CD8-positive, alpha-beta memory T cell (primary cell): ENCODE measurements at places on chromosomes 5 and 9.

- no peak for DNase-seq
Measured at GRCh38 chr5:6720561-6720921, 7.3 kb downstream of the TENT4A start.

GRCh38 chr5:14968796-14969195 is 97.2 kb upstream of the ANKH start:
- DNase-seq = no peak

DNA sequence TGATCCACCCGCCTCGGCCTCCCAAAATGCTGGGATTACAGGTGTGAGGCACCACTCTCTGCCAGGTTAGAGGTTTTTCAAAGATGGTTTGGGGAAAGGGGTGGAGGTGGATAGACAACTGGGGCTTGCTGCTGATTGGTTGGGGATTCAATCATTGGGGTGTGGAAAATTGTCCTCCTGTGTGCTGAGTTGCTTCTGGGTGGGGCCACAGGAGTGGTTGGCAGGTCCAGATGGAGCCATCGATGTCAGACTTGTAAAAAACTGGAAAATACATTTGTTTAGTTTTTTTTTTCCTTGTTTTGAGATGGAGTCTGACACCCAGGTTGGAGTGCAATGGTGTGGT is 61.9 kb upstream of the CLINT1 start:
- DNase-seq = no peak

DNA sequence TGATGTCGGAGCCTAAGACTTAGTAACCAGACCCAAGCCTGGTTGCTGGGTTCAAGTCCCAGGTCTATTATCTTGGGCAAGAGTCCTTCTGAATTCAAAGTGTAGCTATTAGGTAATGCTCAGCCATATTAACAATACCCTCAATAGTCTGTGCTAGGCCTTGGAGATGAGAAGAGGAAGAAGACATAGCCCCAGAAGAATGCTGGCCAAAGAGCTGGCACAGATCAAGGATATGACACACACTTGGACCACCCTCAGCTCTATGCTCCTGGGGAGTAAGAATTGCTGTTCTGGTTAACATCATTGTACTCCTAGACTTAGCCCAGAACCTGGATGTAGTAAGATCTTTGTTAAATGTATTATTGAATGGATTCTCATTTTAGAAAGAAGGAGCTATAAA is 426.7 kb downstream of the CDK5RAP2 start:
- DNase-seq = no peak

DNA sequence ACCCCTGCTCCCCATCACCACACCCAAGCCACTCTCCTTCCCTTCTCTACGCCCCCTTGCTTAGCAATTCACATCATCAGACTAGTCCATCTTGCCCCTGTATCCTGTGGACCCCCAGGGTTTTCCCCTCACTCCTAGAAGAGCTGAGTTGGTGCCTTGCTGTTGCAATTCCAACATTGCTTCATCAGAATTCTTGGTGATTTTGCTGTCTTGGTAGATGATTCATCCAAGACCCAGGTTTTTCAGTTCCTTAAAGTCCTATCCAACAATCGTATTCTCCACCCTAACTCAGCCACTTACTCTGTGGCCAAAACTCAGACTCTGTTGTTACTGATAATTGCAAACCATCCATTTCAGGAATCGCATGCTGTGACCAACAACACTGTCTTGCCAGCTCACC is 21.4 kb upstream of the CCNJL start:
- no peak for DNase-seq

GRCh38 chr9:129626625-129627284 is 792 bp downstream of the NTMT1 start:
- peak; percentile 62 for DNase-seq

DNA sequence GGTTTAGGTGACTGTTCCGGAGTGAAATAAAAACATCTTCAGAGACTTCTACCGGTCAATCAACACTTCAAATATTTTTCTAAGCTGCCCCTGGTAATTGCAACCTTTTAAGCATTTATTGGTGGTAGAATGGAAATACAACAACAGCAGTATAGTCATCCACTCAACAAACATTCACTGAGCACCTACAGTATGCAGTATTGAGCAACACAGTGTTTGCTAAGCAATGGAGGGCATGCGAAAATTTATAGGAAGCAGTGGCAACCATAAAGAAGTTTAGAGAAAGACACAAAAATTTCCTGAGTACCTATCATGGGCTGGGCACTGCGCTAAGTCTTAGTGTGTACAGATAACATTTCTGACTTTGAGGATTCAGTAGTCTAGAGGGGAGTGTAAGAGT is 12.0 kb upstream of the SSBP2 start:
- DNase-seq = no peak

- DNase-seq = no peak
Measured at GRCh38 chr5:138515556-138516245, 27.3 kb downstream of the ETF1 start.

DNA sequence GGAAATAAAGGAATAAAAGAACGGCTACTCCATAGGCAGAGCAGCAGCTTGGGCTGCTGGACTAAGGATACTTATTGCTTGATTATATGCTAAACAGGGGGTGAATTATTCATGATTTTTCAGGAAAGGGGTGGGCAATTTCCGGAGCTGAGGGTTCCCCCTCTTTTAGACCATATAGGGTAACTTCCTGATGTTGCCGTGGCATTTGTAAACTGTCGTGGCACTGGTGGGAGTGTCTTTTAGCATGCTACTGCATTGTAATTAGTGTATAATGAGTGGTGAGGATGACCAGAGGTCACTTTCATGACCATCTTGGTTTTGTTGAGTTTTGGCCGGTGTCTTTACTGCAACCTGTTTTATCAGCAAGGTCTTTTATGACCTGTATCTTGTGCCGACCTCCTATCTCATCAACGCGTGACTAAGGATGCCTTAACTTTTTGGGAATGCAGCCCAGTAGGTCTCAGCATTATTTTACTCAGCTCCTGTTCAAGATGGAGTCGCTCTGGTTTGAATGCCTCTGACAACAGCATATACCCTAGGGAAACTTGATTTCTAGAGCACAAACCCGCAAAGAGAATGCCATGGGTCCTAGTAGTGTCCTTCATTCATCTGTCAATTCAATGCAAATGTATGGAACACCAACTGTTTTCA is 47.8 kb upstream of the PWWP2A start:
- DNase-seq = no peak

- no peak for DNase-seq
Measured at GRCh38 chr9:81879501-81879916, 48.7 kb upstream of the SPATA31D4 start.

DNA sequence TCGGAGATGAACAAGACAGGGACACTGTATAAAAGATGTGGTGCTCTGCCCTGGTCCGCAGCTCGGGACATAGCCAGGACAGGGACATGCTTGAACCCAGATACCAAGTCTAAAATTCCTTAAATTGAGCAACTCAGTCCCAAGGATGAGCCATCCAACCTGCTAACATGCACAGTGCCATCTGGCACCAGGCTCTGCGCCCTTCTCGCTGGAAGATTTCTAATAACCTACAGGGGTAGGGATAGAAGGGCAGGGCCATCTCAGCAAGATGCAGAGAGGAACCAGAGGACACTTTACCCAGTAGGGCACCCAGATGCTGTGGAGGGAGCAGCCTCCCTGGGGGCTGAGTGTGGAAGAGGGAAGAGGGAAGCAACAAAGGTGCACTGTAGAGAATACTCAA is 60.1 kb downstream of the SEMA4D start:
- no peak for DNase-seq

- no peak for DNase-seq
Measured at GRCh38 chr5:169832845-169833244, 147.4 kb downstream of the INSYN2B start.

DNA sequence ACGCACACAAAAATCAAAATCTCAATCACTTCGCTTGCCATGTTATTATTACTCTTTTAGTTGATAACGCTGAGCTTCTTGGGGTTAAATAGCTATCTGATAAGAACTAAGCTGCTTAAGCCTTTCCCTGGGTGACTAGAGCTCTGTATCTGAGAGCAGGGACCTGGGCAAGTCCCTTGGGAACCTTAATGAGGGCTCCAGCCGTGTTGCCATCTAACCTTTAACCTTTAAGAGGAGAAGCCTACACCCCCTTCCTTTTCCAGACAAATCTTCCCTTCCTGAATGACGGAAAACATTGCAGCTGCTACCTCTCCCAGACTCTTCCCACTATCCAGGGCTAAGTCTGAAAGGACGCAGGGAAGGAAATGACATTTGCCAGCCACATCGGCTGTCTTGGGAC is 216.5 kb upstream of the RAI14 start:
- DNase-seq = no peak

DNA sequence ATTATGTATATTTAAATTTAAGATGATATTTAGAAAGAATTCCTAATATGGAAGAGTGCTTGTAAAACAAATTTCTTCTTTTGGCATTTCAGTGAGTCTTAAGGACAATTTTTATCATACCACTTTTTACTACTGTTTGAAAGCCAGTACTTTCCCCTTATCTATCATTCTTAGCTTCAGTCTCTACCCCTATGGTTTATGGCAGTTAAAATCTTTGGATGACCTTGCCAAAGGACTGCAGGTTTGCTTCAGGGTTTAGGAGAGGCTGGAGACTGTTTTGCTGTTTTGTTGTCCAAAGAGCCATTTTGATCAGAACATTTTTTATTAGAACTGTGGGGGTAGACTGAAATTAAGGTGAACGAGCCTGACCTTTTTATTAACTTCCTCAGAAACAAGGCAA is 30.8 kb downstream of the SLC38A9 start:
- DNase-seq = no peak

DNA sequence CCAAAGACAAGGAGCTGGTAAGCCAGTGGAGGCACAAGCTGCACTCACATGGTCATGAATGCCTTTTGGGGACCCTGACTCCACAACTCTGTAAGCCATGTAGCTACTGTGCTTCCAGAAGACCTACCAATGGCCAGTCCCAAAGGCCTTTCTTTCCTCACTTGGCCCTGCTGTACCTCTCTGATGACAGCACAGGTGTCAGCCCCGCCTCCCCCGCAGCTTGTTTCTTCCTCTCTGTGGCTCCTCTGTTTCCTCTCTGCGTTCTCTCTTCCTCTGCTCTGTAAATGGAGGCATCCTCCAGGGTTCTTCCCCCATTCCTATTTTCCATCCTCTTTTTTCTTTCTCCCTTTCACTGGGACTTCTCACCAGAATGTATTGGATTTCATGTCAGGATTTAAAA is 26.7 kb downstream of the SH3TC2 start:
- no peak for DNase-seq

DNA sequence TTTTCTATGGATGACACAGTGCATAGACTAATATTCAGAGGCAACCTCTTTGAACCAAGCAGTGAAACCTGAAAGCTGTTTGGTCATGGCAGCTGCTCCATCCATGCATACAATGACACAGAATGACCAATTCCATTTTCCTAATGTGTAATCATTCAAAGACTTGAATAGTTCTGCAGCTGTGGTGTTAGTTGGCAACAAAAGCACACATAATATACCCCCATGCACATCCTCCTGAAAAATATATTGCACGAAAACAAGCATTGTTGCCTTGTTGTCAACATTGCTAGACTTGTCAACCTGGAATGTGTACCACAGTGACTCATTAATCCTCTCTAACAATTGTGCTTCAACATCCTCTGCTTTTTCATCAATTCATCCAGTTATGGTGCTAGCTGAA is 71.0 kb upstream of the SEMA6A start:
- DNase-seq = no peak

DNA sequence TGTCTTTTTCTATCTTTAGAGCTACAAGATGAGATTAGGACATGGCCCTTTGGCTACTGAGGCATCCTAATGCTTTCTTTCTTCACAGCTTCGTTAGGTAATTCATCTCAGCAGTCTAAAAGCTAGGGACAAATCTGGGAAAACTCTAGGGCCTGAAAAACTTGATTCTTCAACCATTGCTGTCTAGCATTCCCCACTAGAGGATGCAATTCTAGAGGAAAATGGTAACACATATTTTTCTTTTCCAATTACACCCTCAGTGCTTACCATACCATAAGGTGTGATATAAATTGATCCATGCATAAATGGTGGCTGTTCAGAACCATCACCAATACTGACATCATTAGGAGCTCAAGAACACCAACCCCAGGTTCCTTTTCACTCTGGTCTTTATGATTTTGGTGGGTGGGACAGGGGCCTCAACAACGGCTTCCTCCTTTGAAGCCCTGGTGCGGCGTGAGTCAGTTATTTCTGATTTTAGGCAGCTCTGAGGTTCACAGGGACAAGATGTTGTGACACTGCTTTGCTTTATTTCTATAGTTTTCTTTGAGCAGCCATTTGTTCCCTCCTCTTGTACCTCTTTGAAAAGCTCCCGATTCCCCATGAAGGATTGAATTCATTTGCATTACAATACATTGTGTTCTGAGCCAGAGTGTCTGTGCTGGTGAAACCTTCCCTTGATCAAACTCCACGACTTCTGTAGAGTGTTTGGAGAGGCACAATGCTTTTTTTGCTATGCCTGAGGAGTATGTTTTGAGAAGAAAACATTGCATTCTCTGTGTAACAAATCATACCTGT is 526.0 kb upstream of the TRPC7 start:
- no peak for DNase-seq

- DNase-seq = no peak
Measured at GRCh38 chr9:88658311-88658822, 123.4 kb downstream of the NXNL2 start.

DNA sequence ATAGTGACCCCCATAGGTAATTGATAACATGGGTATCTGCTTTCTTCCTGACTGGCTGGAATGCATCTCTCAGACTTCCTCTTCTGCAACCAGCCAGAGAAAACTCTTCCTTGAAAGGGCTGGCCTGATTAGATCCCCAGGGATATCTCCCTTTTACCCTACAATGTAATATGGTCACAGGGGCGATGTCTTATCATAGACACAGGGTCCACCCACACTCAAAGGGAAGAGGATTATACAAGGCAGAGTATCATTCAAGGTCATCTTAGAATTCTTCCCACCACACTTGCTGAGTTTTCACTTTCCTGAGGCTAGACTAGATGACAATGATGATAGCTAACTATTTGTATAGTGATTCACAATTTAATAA is 33.2 kb downstream of the TTLL11 start:
- no peak for DNase-seq

- DNase-seq = no peak
Measured at GRCh38 chr5:14359069-14360043, 216.2 kb downstream of the TRIO start.

DNA sequence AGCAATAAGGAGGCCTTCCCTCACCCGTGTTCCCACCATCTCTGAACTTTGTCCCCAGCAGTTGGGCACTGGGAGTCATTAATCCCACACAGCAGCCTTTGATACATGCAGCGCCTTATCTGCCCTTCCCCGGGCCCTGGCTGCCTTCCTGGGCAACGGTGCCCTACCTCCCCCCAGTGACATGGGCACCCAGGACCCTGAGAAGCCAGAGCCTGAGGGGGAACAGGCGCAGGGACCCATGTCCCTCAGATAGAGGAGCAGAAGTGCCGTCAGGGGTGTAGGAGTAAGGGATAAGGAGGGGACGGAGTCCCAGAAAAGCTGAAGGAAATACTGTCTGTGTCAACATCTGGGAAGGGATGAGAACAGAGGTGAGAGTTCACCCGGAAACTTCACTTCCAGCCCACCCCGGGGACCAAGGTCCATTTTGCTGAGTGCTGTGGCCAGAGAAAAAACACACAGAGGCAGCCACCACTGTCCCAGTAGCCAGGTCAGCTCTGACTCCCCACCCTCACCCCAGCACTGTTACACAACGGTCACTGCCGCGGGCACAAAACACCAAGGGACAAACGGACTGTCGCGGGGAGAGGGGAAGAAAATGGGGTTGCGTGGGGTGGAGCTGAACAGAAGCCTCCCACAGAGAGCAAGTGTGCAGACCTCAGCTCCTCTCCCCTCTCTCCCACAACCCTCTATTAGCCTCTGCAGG is 3.8 kb downstream of the PCDH1 start:
- DNase-seq = no peak

- DNase-seq = no peak
Measured at GRCh38 chr9:73148447-73148937, 3.2 kb upstream of the ANXA1 start.

- DNase-seq = no peak
Measured at GRCh38 chr5:115850744-115851416, 9.1 kb downstream of the AP3S1 start.
